Activated T-helper 1 cell treated with anti-CD3 and anti-CD28 coated beads, Interleukin-2, amount 50 U/mL, for 16 hours (primary cell): ENCODE measurements at places on chromosomes 13 and 19.

DNA sequence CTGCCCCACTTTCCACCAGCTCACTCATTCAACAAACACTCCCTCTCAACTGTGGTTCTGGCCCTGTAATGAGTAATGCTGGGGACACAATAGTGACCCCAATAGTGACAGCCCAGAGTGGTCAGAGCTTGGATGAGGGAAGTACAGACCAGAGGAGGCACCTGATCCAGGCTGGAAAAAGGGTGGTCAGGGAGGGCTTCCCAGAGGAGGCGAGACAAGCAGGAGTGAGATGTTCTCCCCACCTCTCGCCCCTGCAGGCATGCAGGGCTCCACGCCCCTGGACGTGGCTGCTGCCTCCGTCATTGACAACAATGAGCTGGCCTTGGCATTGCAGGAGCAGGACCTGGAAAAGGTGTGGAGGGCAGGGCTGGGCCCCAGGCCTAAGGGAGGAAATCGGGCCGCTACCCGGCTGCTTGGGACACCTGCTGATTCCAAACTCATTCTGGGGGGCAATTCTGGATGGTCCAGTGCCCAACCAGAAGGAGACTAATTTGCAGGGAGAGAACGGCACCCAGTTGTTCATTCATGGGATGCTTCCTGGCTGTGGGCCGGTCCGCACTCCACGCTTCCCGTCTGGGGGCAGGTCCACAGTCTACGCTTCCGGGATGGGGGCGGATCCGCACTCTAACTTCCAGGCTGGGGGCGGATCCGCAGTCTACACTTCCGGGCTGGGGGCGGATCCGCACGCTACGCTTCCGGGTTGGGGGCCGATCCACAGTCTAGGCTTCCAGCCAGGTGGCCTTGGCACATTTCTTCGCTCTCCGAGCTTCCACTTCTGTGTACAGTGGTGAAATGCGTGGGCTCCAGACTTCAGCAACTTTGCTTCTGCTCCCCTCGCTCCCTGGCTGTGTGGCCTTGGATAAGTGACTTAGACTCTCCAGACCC lies 63.4 kb downstream of the RYR1 start:
- DNase-seq, result no peak

DNA sequence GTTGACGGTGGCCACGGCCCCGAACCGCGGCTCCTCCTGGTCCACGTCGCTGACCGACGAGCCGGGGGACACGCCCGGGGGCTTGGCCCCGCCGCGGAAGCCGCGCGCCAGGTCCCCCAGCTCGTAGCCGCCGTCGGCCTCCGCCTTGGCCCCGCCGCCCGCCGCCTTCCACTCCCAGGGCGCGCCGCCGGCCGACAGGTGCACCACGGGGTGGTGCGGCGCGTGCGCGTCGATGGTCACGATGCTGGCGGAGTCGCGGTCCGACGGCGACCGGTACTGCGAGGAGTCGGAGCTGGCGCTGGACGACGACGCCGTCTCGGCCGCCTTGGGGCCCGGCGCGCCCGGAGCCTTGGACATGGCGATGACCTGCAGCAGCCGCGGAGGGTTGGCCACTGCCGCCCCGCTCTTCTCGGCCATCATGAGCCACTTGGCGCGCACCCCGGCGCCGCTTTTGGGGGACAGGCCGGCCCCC lies 9.0 kb downstream of the PLPPR3 start:
- DNase-seq, result no peak

DNA sequence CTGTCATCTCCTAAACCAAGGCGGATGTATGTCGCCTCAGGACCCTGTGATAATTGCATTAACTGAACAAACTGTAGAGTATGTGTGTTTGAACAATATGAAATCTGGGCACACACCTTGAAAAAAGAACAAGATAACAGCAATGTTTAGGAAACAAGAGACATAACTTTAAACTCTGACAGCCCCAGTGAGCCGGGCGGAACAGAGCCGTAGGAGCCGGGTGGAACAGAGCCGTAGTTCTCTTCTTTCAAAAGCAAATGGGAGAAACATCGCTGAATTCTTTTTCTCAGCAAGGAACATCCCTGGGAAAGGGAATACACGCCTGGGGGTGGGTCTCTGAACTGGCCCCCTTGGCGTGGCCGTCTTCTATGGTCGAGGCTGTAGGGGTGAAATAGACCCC lies 31.8 kb upstream of the ZNF675 start:
- no peak for DNase-seq

GRCh38 chr13:24146961-24147569 lies 13.5 kb upstream of the SPATA13 start:
- DNase-seq, result no peak

DNA sequence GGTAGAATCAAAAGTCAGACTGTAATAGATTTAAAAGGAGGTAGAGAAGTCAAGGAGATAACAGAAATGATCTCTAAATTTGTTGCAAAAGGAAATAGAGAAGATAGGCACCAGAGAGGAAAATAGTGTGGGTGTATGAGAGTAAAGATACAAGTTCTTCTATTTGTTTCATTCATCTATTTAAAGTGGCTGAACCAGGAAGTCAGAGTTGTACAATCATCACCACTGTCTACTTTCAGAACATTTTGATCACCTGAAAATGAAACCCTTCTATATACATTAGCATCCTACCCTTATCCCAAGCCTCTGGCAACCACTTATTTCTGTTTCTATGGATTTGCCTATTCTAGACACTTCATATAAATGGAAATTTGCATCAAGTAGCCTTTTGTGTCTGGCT lies 36.7 kb downstream of the INTS6 start:
- no peak for DNase-seq

DNA sequence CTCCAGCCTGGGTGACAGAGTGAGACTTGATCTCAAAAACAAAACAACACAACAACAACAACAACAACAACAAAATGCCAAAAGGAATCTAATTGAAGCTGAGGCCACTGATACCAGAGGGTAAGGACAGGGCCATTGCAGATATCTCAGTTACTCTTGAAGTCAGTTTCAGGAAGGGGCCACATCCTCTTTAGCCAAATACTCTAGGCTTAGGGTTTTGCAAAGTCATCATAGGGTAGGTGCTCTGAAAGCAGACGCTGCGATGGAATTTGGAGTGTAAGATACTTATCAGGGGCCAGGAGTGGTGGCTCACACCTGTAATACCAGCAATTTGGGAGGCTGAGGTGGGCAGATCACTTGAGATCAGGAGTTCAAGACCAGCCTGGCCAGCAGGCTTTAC lies 46.6 kb upstream of the UBAC2 start:
- no peak for DNase-seq
